Adrenal gland (tissue), 19 donors: ENCODE measurements at places on chromosomes 16 and 17. TPM values are rescaled to one million over a fixed set of nuclear protein-coding genes. Genes with fewer than 3 reads are reported as not detected.

The ASPA gene
- polyA plus RNA-seq = 5.7 TPM

The SOST gene
- polyA plus RNA-seq = not detected

The BRIP1 gene
- polyA plus RNA-seq = 0.16 TPM

The SCN4A gene
- polyA plus RNA-seq = 0.42 TPM

The FA2H gene
- 0.17 TPM for polyA plus RNA-seq

The ABCA10 gene
- polyA plus RNA-seq = 28.2 TPM

The ACSM5 gene
- polyA plus RNA-seq = 1.9 TPM

The PRSS53 gene
- 11.0 TPM for polyA plus RNA-seq

The ARHGAP23 gene
- 17.8 TPM for polyA plus RNA-seq

The SLC6A4 gene
- polyA plus RNA-seq = 0.13 TPM

The CACNA1G gene
- polyA plus RNA-seq = 0.24 TPM

The ABCA9 gene
- 10.7 TPM for polyA plus RNA-seq
